ENCODE measurements at places on chromosomes 13 and 19. TPM values are rescaled to one million over a fixed set of nuclear protein-coding genes. Genes with fewer than 3 reads are reported as not detected.

Gene PTGER1
- 1.4 TPM for polyA plus RNA-seq

- no peak overlapping the region for H3K27ac ChIP-seq
- H3K4me1 ChIP-seq = no peaks in the 10 kb centered on the region
- no peaks in the 10 kb centered on the region for H3K36me3 ChIP-seq
- no peaks in the 10 kb centered on the region for H3K27me3 ChIP-seq
Measured at GRCh38 chr13:63249411-63250187, 1834.0 kb upstream of the PCDH20 start.

DNA sequence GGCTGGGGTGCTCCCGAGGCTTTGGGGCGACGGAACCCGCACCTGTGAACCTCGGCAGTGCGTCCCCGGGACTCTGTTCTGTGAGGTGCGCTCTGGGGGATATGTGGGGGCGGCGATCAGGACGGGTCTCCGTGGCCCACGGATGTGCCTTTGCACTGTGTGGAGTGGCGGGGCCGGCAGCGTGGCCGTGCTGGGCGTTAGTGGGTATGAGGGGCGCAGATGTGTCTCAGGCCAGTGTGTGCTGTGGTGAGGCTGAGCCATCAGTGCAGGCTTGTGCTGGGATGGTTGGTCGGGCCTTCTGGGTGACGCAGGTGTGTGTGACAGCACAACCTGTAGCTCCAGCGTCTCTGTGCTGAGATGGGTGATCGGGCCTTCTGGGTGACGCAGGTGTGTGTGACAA lies 16.9 kb downstream of the ZNF331 start:
- DNase-seq = no peak
- no peaks in the 10 kb centered on the region for H3K27me3 ChIP-seq
- H3K4me3 ChIP-seq = peak overlapping the region; percentile 43
- H3K27ac ChIP-seq = peak overlapping the region; percentile 84
- H3K4me1 ChIP-seq = no peaks in the 10 kb centered on the region

DNA sequence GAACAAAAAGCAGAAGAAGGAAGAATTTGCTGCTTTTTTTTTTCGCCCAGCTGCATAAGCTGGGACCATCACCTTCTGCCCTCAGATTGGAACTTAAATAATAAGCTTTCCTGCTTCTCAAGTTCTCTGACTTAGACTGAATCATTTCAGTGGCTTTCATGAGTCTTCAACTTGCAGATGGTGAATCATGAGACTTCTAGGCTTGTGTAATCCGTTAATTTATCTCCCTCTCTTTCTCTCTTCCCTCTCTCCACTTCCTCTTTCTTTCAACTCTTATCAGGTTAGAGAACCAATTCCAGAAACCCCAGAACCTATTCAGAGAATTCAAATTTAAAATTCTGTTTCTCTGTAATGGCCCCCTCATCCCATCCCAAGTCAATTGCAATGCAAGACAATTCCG lies 1153.7 kb downstream of the PCDH9 start:
- no peaks in the 10 kb centered on the region for H3K4me1 ChIP-seq
- no peak for DNase-seq
- H3K27me3 ChIP-seq = no peaks in the 10 kb centered on the region
- H3K36me3 ChIP-seq = no peaks in the 10 kb centered on the region

Gene SLC7A9
- polyA plus RNA-seq = 0.06 TPM

DNA sequence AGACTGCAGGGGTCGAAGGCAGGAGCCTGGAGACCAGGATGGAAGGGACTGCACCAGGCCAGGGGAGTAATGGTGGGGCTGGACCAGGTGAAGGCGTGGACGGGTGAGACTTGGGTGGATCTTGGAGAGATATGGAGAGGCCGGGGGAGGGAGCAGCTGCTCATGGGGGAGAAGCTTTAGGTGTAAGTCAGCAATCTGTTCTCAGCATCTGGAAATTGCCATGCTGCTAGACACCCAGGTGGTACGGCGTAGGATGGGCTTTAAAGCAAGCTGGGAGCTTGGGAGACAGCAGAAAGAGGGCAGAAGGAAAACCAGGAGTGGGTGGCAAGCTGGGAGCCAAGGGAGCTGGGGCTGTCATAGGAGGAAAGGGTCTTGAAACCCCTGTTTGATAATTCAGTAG lies 3.0 kb downstream of the CERS4 start:
- no peaks in the 10 kb centered on the region for H3K4me1 ChIP-seq
- H3K4me3 ChIP-seq = no peak overlapping the region
- H3K36me3 ChIP-seq = peaks cover 3% of the 10 kb centered on the region
- no peak overlapping the region for H3K27ac ChIP-seq

GRCh38 chr19:31073485-31074198 lies 275.6 kb downstream of the TSHZ3 start:
- H3K27ac ChIP-seq = no peak overlapping the region
- peaks cover 4% of the 10 kb centered on the region for H3K27me3 ChIP-seq
- H3K36me3 ChIP-seq = no peaks in the 10 kb centered on the region
- H3K4me1 ChIP-seq = peaks cover 6% of the 10 kb centered on the region
- H3K4me3 ChIP-seq = no peak overlapping the region

DNA sequence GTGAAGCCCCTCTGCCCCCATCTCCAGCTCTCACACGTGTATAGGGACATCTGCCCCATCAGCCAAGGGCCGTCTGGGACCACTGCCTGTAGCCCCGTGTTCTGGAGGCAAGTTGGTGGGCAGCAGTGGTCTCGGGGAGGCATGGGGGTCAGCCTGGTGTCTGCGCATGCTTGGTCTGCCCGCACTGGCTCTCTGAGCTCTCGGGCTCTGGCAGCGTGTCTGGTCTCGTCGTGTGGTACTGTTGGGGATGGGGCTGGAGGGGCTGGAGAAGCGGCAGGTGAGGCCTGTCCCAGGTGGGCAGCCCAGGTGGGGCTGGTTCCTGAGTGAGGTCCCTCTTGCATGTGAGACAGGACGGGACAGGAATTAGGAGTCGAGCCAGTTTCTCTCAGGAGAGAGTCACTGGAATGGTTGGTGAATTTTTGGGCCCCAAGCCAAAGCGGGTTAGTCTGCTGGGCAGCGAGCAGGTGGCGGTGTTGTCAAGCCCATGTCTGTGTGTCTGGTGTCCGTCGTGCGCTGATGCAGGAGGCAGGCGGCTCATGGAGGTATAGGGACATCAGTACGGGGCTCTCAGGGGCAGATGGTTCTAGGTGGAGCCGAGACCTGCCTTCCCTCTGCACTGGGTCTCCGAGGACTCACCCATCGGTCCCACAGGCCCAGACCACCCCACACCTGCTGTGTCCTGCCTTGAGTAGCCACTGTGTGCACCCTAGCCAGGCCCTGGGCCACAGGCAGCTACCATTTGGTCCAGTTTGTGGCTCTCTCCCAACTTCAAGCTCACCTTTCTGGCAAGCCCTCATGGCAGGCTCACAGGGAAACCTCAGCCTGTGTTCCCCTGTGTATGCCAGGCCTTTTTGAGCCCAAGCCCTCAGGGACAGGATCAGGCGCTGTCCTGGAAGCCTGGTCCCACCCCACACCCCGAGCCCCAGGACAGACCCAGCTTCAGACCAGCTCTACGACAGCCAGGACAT lies 18.2 kb downstream of the COMP start:
- H3K27ac ChIP-seq = no peak overlapping the region
- no peak for DNase-seq
- no peaks in the 10 kb centered on the region for H3K27me3 ChIP-seq

GRCh38 chr13:46964789-46965527 lies 68.1 kb upstream of the HTR2A start:
- DNase-seq = no peak
- no peak overlapping the region for H3K4me3 ChIP-seq
- no peaks in the 10 kb centered on the region for H3K36me3 ChIP-seq
- H3K27ac ChIP-seq = no peak overlapping the region

DNA sequence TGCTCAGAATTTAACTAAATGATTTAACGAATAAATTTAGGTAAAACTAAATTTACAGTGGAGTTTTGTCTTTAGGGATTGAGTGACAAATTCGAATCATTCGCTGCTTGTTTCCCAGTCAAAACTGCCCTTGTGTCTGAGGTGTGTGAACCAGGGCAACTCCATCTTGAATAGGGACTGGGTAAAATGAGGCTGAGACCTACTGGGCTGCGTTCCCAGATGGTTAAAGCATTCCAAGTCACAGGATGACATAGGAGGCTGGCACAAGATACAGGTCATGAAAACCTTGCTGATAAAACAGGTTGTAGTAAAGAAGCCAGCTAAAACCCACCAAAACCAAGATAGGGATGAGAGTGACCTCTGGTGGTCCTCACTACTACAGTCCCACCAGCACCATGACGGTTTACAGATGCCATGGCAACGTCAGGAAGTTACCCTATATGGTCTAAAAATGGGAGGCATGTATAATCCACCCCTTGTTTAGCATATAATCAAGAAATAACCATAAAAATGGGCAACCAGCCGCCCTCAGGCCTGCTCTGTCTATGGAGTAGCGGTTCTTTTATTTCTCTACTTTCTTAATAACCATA lies 10.2 kb upstream of the ANKRD10 start:
- peaks cover 6% of the 10 kb centered on the region for H3K27me3 ChIP-seq
- no peaks in the 10 kb centered on the region for H3K4me1 ChIP-seq
- no peak overlapping the region for H3K27ac ChIP-seq

- DNase-seq = peak; percentile 61
- peaks cover 4% of the 10 kb centered on the region for H3K4me1 ChIP-seq
- no peaks in the 10 kb centered on the region for H3K36me3 ChIP-seq
Measured at GRCh38 chr19:45160870-45161737, at the start of gene NKPD1. TSS of gene NKPD1 (minus strand) at chr19:45160982. CDS start at chr19:45160150, 832 bp downstream.

Gene C5AR1
- 156 TPM for polyA plus RNA-seq

DNA sequence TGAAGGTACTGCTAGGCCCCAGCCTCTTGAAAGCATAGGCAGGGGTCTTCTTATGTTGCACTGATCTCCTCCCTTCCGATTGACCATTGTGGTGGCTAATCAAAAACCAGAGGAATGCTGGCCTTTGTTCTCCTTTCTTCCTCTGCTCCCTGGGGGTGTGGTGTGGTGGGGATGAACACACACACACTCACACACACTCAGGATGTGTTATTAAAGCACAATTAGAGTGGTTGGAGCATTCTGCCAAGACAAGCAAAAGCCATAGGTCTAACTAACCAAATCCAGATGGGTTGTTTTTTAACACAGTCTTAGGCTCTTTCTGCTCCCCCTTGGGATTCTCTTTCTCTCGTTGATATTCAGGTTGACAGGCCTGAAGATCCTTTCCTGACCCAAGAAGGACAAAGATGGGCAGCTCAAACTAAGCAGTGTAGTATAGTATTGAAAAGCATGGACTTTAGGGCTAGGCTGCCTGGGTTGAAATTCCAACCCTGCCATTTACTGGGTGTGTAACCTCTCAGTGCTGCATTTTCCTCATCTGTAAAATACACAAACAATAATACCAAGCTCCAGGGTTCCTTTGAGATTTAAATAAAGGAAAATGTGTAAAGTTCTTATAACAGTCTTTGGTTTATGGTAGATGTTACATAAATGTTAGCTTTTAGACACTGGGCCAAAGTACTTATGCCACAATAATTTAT lies 25.5 kb upstream of the DGKH start:
- DNase-seq = no peak
- no peak overlapping the region for H3K27ac ChIP-seq
- no peak overlapping the region for H3K4me3 ChIP-seq
- H3K4me1 ChIP-seq = no peaks in the 10 kb centered on the region
- H3K27me3 ChIP-seq = no peaks in the 10 kb centered on the region

GRCh38 chr13:42971691-42972347 lies 20.2 kb downstream of the EPSTI1 start:
- no peak overlapping the region for H3K4me3 ChIP-seq
- no peaks in the 10 kb centered on the region for H3K27me3 ChIP-seq
- peaks cover 3% of the 10 kb centered on the region for H3K36me3 ChIP-seq

DNA sequence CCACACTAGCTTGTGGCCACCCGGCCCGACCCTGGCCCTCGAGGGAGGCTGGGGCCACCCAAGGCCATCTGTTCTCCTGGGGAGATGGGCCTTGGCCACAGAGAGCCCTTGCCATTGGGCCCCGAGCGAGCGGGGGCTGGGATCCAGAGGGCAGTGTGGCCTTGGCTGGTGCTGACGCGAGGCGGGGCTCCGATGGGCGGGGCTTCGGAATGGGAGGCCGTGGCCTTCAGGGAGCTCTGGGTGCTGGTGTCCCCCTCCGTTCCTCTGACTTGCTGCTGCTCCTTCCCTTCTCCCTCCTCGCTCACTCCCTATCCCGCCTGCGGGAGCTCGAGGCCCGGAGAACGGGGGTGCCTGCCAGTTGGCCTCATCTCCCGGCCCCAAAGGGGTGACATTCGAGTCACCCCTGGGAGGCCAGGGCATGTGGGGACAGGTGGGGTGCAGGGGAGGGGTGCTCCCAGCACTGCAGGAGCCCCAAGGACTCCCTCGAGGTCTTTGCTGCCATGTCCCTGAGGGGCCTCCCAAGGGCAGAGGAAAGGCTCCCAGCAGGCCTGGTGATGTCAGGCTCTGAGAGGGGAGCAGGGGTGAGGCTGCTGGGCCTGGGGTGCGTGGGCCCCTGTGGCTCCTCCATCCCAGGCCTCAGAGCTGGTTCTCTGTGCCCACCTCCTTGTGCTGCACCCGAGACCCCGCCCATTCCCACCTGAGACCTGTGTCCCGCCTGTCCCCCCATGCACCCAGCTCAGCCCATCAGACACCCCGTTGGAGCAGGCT lies 4.2 kb downstream of the NCLN start:
- H3K27me3 ChIP-seq = no peaks in the 10 kb centered on the region
- DNase-seq = no peak
- H3K4me1 ChIP-seq = no peaks in the 10 kb centered on the region
- no peak overlapping the region for H3K27ac ChIP-seq

Gene C19orf67
- polyA plus RNA-seq = not detected

Gene F2RL3
- 45.2 TPM for polyA plus RNA-seq

- no peak for DNase-seq
- no peaks in the 10 kb centered on the region for H3K36me3 ChIP-seq
- H3K27me3 ChIP-seq = no peaks in the 10 kb centered on the region
- no peak overlapping the region for H3K27ac ChIP-seq
Measured at GRCh38 chr13:92514420-92515125, 712.0 kb upstream of the GPC6 start.

- H3K4me1 ChIP-seq = no peaks in the 10 kb centered on the region
- no peaks in the 10 kb centered on the region for H3K36me3 ChIP-seq
- H3K27ac ChIP-seq = no peak overlapping the region
- H3K4me3 ChIP-seq = no peak overlapping the region
Measured at GRCh38 chr13:60018536-60018935, 145.2 kb downstream of the DIAPH3 start.
